NCI-H1694 treated with DMSO at 0.1 percent for 48 hours (cell line): ENCODE measurements at places on chromosomes 11 and 22.

GRCh38 chr11:116931206-116931953, 94.0 kb upstream of the APOA1 start:
- no peak for DNase-seq

DNA sequence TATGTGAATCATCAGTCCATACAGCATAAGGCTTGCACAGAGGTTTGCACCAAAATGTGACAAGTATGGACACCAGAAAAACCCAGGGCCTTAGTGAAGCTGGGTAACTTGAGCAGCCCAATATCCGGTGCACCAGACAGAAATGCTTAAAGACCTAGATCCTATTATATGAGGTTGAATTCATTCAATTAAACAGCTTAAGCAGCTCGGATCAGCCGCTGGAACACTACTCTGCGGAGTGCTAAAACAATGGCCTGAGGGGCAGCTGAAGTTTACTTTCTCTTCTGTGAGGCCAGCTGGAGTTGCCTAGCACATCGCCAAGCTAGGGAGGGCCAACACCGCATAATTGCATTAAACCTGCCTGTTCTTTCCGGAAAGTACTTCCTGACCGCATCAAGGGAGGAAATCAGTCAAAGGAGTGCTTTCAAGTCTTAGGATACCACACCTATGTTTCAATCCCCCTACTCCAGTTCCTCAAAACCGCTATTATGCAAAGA, 17.0 kb upstream of the FAM181B start:
- DNase-seq, result no peak

DNA sequence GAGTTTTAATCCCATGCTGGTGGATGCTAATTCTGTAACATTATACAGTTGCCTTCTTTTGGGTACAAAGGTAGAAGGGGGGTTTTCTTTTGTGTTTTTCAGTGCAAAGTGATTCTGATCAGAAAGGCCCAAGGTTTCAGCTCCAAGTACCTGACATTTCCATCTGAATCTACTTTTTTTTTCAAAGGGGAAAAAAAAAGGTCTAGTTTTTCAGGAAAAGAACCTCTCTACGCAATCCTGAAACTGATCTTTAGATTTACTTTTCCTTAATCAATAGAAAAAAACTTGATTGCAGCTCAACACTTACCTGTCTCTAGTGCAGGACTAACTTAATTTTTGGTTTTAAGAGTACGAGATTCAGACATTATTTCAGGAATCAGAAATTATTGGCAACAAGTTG, at the start of gene TECTA:
TECTA (plus strand) TSS at position 301 of the 400 bp plus-strand sequence. CDS start 1,423 bp downstream, outside the sequence.
- DNase-seq, result no peak

- peak; percentile 94 for DNase-seq
These were observed 24.7 kb downstream of the LDLRAD3 start for GRCh38 chr11:35968386-35969088.

DNA sequence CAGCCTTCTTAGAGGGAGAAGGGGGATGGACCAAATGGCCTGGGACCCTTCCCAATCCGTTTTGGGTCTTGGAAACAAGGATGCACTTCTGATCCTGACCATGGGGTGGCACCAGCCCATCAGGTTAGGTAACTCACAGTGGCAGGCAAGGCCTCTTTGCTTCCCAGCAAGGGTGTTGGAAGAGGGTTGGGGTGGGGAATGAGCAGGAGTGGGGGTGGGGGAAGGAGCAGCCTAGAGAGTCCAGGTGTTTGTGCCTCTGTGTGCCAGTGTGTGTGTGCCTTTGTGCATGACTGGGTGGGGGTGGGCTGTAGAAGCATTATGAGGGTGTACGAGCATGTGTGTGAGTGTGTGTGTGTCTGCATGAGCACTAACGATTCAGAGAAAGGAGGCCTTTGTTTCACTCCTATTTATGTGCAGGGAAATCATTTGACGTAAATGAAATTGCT, 213.1 kb downstream of the INSC start:
- peak; percentile 15 for DNase-seq

GRCh38 chr22:46914481-46914880, 152.0 kb downstream of the TBC1D22A start:
- no peak for DNase-seq

GRCh38 chr11:68947151-68947550, 33.6 kb downstream of the MRGPRD start:
- DNase-seq, result no peak
